ENCODE measurements at places on chromosomes 1 and 21. TPM values are rescaled to one million over a fixed set of nuclear protein-coding genes. Genes with fewer than 3 reads are reported as not detected.

WNT2B gene
- total RNA-seq: 4.3 TPM

GBP7 gene
- total RNA-seq: not detected

- no peak for ATAC-seq
Measured at GRCh38 chr1:100076744-100077143, 56.0 kb downstream of the SASS6 start.

GRCh38 chr1:58849551-58849950 is 65.7 kb upstream of the JUN start:
- no peak for ATAC-seq

DNA sequence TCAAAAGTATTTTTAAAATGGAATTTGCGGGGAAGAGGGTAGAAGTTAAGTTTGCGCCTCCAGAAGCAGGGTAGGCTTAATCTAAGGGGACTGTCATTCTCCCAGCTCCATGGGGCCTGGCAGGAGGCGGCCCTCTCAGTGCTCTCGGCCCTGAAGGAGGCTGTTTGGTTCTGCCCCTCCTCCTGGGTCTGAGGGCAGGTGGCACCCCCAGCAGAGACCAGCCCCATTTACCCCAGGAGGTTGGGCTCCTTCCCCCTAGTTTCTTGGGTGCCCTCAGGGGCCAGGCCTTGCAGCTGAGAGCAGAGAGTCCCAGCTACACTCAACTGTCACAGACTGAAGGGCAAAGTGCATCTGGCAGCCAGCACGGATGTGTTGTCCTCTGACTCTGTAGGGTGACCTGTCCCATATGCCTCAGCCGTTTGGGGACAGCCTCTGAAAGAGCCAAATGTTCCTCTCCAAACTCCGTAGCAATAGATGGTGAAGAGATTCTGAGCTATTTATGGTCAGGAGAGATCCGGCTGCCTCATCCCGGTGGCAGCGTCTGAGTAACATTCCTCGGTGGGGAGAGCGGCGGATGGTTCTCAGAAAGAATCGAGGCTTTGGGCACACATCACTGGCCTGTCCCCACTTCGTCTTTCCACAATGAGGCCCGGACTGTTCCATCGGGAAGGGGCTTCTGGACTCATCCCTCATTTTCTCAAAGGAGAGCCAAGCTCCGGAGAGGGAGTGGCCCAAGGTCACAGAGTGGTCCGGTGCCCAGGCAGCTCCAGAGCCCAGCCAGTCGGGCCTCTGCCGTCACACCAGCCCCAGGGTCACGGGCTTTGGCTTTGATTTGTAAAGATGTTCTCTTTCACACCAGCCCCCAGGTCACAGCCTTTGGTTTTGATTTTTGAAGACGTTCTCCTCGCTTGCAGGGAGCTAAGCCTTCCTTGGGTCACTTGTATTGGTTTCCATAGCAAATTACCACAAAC is 424.2 kb upstream of the VAMP3 start:
- no peak for ATAC-seq

DNA sequence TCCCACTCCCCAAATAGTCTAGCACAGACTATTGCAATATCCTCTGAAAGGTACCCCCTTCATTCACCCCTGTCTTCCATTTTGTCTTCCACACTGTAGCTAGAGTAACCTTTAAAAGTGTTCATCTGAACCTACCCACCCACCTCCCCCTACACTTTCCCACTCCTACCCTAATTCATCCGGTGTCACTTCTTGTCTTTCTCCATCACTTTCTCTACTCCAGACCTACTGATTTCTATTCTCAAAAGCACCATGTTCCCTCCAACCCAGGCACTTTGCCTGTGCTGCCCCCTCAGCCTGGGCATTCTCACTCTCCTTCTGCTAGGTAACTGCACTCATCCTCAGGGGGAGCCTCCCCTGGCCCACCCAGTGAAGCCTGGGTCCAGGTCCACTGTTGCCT is 4.7 kb upstream of the MAN1C1 start:
- no peak for ATAC-seq

DNA sequence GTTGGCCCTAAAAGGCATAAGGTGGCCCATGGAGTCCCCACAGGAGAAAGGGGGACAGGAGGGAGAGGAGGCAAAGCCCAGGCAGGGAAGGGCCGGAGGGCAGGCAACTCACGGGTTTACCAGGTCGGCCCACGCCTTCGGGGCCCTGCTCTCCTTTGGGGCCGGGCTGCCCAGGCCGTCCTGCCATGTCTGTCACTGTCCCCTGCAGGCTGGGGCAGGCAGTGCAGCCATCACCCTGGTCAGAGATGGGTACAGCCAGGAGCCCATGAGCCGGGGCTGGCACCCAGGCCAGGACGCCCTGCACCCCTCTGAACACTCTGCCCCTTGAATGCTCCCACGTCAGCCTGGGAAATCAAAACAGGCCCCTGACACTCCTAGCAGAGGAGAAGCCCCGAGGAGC is 19.8 kb downstream of the COL16A1 start:
- ATAC-seq: no peak

SLC22A15 gene
- total RNA-seq: 3.6 TPM

- ATAC-seq: no peak
Measured at GRCh38 chr1:20114021-20114648, 5.2 kb downstream of the PLA2G2D start.

- peak; percentile 66 for ATAC-seq
Measured at GRCh38 chr1:16386454-16387113, 19.5 kb downstream of the SZRD1 start.

AGT gene
- total RNA-seq: 11.3 TPM

CFAP45 gene
- 0.81 TPM for total RNA-seq

DMBX1 gene
- total RNA-seq: not detected

GRCh38 chr1:168138134-168138533 is 1.4 kb upstream of the GPR161 start:
- no peak for ATAC-seq

DNA sequence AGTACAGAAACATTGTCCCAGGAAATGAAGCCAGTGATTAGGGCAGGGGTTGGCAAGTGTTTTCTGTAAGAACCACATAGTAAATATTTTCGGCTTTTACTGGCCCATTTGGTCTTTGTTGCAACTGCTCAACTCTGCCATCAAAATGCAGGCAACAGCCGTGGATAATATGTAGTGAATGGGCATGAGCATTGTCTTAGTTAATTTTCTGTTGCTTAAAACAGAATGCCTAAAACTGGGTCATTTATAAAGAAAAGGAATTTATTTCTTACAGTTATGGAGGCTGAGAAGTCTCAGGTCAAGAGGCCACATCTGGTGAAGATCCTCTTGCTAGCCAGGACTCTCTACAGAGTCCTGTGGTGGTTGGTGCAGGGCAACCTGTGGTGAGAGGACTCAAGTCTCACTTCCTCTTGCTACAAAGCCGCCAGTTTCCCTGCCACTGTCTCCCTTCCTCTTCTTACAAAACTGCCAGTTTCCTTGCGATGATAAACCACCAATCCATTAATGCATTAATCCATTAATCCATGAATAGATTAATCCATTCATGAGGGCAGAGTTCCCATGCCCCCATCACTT is 166.4 kb downstream of the PSMG1 start:
- no peak for ATAC-seq

GRCh38 chr1:231186356-231187115 is 24.7 kb downstream of the TRIM67 start:
- no peak for ATAC-seq

DNA sequence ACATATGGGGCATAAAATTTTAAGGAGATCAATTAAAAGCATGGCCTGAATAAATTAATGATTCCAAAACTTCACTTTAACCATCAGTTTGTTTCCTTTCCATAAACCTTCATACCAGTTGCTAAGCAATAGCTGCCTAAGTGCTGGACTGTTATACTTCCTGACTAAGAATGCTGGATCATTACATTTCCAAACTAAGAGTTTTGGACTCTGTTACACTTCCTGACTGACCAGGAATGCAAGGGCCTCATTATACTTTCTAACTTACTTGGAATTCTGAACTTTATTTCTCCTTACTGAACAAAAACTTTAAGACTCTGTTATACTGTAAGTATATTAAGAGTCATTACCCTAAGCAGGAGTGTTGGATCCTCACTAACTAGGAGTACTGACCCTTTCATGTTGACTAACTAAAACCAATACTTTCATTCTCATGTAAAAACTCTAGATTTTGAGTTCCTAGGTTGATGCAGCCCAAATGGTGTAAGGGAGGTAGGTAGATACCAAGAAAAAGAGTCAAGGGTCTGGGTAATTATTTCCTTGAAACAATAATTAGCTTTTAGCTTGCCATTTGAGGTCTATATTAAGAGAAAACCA is 118.2 kb downstream of the FAF1 start:
- ATAC-seq: no peak

DNA sequence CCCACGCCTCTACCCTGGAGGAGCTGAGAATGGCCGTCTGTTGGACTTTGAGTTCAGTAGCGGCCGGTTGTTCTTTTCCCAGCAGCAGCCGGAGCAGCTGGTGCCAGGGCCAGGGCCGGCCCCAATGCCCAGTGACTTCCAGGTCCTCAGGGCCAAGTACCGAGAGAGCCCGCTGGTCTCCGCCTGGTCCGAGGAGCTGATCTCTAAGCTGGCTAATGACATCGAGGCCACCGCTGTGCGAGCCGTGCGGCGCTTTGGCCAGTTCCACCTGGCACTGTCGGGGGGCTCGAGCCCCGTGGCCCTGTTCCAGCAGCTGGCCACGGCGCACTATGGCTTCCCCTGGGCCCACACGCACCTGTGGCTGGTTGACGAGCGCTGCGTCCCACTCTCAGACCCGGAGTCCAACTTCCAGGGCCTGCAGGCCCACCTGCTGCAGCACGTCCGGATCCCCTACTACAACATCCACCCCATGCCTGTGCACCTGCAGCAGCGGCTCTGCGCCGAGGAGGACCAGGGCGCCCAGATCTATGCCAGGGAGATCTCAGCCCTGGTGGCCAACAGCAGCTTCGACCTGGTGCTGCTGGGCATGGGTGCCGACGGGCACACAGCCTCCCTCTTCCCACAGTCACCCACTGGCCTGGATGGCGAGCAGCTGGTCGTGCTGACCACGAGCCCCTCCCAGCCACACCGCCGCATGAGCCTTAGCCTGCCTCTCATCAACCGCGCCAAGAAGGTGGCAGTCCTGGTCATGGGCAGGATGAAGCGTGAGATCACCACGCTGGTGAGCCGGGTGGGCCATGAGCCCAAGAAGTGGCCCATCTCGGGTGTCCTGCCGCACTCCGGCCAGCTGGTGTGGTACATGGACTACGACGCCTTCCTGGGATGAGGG is 28.5 kb upstream of the SPSB1 start:
- ATAC-seq: no peak

RNU1-2 gene
- total RNA-seq: under 0.01 TPM

- ATAC-seq: no peak
Measured at GRCh38 chr1:4084896-4085295, 184.8 kb upstream of the C1orf174 start.

DNA sequence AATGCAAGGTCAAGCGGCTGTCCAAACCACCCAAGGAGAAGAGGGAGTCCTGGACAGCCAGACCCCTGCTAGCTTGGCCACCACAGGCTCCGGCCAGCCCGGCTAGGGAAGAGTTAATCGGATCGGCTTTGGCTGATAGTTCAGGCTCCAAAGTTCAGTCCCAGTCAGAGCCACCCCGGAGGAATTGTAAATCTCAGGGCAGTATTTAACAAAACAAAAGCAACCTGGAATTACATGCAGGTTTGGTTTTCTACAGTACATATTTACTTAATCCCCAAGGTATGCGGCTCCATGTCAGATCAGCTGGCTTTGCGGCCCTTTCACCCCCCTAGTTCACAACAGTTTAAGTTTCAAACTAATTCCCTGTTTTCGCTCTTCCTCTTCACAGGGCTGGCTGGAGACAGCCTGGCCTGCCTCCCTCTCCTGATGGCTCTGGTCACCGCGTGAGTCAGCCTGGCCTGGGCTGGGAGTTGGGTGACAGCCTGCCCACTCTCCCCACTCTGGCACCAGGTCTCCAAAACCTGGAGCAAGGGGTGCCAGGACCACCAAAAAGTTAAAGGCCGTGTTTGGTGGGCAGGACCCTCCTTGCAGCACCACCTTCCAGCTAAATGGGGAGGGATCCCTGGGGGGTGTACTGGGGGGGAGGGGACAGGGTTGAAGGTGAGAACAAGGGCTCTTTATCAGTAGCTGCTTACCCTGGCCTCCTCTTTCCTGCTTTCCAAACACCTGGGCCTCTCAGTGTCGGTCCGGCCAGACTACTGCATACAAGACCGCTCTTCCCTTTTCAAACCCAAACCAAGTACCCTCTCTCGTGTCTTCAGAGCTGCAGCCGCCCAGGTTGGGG is 1.9 kb downstream of the DHRS3 start:
- peak; percentile 40 for ATAC-seq

- ATAC-seq: no peak
Measured at GRCh38 chr1:115976921-115977498, 697 bp downstream of the SLC22A15 start.

- ATAC-seq: no peak
Measured at GRCh38 chr1:172512591-172512990, 20.4 kb upstream of the SUCO start.

OR14K1 gene
- total RNA-seq: not detected

- ATAC-seq: no peak
Measured at GRCh38 chr1:112234710-112235109, 161.3 kb upstream of the CTTNBP2NL start.

DNA sequence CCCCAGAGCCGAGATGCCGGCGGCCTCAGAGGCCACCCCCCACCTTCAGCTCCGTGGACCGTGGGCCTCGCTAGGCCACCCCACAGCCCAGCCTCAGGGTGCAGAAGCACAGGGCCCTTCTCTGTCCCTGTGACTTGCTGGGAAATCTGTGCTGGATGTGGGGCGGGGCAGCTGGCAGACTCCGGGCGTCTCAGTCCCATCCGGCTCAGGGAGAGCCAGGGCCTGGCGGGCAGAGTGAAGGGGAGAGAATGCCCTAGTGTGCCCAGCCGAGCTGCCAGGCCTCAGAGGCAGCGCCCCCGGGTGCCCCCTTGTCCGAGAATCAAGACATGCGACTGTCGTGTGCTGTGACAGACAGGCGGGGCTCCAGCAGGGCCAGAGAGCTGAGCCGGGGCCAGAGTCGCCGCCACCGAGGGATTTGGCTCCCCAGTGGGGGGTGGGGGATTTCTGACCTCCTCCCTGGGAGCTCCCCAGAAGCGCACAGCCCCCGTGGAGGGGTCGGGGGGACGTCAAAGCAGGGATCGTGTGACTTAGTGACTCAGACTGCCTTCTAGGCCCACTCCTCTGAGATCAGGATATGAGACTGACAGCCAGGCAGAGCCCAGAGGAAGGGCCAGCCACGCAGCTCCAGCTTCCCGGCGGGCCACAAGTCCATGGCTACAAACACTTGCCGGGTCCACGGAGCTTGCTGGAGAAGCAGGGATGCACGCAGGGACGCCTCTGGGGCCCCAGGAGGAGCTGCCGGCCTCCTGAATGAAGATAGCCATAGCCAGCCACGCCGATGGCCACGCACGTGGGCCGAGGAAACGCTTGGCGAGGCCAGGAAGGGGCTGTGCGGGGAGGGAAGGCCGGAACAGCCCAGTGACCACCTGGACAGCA is 11.9 kb downstream of the COL6A1 start:
- ATAC-seq: peak; percentile 17

CELA3A gene
- not detected for total RNA-seq

- no peak for ATAC-seq
Measured at GRCh38 chr1:21126324-21126723, 50.4 kb downstream of the EIF4G3 start.

SIM2 gene
- total RNA-seq: 2.3 TPM

PGLYRP4 gene
- total RNA-seq: not detected

SLAMF8 gene
- total RNA-seq: 1.4 TPM

GRCh38 chr1:183936791-183937190 is 100.7 kb downstream of the COLGALT2 start:
- no peak for ATAC-seq

ALX3 gene
- not detected for total RNA-seq

SPRR2A gene
- 0.67 TPM for total RNA-seq

CLDN19 gene
- total RNA-seq: not detected

- peak; percentile 91 for ATAC-seq
Measured at GRCh38 chr1:67832737-67833601, at the start of gene GNG12. GNG12 (minus strand) TSS chr1:67833467; CDS start chr1:67707686, 125,781 bp downstream.
